ENCODE measurements at places on chromosomes 3 and 15.

- no peak for DNase-seq
Observed at GRCh38 chr3:100157685-100158084, 43.4 kb upstream of the FILIP1L start.

DNA sequence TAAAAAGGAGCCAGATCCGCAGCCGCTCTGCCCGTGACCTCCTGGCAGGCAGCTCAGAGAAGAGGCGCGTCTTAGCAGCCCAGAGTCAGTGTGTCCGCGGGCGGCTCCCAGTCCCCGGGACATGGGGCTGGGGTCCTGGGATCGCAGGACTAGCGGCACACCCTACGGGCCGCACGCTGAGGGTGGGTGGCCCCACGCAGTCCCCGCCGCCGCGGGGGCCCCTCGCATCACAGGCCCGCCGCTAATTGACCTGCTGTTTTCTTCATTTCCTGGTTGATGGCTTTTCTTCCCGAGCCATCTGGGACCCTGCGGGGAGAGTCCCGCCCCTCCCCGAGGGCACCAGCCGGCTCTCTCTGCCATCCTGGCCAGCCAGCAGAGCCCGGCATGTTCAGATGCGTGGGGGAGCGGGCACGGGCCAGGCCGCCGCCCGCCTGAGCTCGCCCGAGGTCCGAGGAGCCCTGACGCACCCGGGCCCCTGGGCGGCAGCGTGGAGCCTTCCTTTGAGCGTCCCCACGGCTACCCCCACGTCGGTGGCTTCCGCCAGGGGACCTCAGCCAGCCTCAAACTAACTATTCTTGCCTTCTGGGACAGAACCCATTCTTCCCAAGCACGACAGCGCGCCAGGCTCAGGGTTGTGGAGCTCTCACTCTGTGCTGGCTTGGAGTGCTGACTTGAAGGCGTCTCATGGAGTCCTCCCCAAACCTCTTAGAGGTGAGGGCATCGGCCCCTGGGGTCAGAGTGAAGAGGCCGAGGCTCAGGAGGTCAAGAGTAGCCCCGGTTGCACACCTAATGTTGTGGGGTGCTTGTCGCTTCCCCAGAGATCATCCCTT lies 34.6 kb upstream of the CACNA2D3 start:
- DNase-seq: no peak

- DNase-seq: no peak
Observed at GRCh38 chr3:52529376-52530333, 4.0 kb downstream of the NT5DC2 start.

GRCh38 chr15:73317651-73318462 lies 50.9 kb downstream of the HCN4 start:
- no peak for DNase-seq

DNA sequence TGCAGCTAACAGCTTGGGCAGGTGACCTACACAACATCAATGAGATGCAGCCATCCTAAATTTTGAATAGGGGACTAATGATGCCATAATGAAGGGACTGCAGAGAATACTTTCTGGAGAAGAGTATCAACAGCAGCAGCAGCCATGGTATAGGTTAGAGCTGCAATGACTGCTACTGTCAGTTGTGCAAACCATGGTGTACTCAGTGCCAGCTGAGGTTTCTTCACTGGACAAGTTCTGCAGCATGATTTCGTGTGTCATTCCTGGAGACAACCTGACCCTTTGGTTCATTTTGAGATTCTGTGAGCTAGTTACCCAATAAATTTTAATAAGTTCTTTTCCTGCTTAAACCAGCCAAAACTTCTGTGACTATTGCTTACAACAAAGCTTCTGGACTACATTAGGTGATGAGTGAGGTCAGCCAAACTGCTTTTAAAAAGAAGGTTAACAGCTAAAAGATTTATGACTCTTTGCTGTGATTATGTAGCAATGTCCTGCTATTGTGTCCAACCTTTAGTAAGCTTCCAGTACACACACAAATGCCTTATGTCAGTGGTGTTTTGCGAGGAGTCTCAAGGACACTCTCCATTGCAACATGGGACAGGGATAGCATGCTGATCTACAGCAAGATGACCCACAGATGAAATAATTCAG lies 4.8 kb upstream of the DAZL start:
- no peak for DNase-seq

- DNase-seq: no peak
Observed at GRCh38 chr3:117217760-117218316, 508.3 kb downstream of the TUSC7 start.

DNA sequence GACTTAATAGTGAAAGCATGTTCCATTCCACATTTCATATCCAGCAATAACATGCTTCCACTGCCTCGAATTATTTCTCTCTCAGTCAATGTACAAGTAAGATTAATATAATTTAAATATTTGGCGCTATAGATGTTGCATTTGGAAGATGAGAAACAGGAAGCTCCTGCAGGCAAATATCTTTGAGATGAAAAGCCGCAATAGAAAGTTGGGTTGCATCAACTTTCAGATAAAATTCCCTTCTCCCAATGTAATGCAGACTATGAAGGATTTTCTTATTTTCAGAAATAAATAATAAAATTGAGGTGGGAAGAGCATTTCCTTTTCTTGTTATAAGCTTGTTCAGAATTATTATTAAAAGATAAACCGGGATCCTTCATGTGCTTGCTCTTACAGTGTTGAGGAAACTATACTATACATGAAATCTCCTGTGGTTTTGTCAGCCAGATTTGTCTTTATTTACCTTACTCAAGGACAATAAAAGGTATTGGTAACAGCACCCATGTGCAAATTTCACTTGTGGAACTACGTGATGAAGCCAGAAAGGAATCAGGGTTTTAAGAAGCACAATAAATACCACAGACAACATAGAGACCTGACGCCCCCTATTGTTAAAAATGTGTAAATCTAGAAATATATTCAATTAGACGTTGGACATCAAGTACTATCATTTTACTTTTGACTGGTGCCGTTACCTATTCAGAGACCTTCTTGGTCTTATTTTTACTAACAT lies 307.0 kb downstream of the ARPP21 start:
- DNase-seq: peak; percentile 35

- no peak for DNase-seq
Observed at GRCh38 chr3:114207768-114208167, 28.9 kb upstream of the DRD3 start.

- DNase-seq: no peak
Observed at GRCh38 chr3:115651087-115651486, 27.8 kb downstream of the GAP43 start.

- no peak for DNase-seq
Observed at GRCh38 chr15:74387141-74387541, 19.7 kb upstream of the CYP11A1 start.

- no peak for DNase-seq
Observed at GRCh38 chr3:122908251-122908650, 113.4 kb downstream of the SLC49A4 start.

- peak; percentile 22 for DNase-seq
Observed at GRCh38 chr3:112531358-112531781, 30.4 kb downstream of the ATG3 start.

DNA sequence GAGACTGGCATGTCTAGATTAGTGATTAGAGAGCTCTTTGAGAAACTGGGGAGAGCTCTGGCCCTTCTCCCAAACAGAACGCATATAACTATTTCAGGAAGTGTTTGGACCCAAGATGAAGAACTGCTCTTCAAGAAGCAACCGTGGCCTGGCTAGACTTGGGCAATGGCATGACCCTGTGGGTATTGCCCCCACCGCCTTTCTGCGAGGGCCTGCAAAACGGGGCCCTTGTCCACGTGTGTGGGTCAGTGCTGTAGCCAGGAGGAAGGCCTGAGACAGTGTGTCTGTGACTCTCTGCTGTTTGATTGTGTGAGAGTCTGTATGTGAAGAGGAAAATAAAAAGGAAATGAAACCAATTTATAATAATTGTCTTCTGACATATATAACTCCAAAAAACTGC lies 42.5 kb downstream of the EEFSEC start:
- no peak for DNase-seq

- DNase-seq: no peak
Observed at GRCh38 chr15:100926258-100926657, 7.1 kb downstream of the LRRK1 start.

DNA sequence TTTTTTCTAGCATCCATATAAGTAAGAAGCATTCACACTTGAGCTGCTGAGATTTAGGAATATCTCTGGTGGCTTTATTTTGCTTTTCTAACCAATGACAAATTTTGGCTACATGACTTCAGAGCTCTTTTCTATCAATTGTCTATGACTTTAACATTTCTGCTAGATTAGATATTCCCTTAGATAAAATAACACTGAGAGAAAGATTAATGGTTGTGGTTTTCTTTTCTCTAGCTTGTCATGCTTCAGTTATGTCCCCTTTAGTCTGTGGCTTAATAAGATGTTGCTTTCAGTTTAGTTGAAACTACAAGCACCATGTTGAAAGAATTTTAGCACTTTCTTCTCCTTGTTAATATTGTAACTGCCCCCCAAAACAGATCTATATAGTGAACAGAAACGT lies 665.6 kb upstream of the CCDC54 start:
- peak; percentile 90 for DNase-seq

DNA sequence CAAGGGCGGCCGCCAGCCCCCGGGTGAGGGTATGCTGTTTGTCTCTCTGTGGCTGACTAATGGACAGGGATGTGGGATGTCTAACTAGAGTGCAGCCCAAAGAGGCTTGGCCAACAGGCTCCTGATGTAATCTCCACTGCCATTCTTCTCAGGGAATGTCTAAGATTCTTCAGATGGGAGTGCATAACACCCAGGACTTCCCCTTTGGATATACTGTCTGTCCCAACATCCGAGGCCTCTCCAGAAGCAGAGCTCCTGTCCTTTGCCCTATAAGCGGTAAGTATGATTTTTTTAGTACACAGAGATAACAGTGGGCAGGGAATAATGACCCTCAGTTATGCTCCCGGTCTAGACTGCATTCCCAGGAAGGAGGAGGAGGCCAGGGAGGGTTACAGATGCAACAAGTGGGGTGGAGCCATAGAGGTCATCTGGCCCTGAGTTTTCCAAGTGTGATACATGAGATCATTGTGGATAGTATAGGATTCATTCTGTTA lies 62.5 kb upstream of the SLCO2A1 start:
- DNase-seq: no peak

GRCh38 chr3:47381317-47382157 lies 716 bp downstream of the PTPN23 start:
- peak; percentile 89 for DNase-seq

GRCh38 chr15:96064351-96064756 lies 266.1 kb upstream of the NR2F2 start:
- DNase-seq: no peak

- no peak for DNase-seq
Observed at GRCh38 chr3:114405202-114405990, 111.6 kb downstream of the TIGIT start.

DNA sequence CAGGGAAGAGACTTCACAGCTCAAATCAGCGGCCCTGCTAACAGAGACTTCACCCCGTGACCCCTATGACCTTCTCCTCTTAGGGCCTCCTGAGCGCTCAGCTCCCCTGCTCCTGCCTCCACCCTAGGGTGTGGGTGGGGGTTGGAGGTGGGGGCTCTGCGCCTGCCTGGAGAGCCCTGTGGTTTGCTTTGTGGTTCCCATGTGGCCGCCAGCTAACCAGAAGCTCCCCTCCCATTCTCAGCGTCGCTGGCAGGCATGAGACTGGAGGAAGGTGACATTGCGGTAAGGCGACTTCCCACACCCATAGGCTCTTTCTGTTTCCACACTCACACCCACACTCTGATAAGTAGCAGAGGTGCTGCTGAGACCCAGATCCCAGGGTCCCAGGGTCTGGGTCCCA lies 27.6 kb downstream of the XYLB start:
- DNase-seq: no peak

- peak; percentile 59 for DNase-seq
Observed at GRCh38 chr3:27568393-27568792, 84.2 kb upstream of the SLC4A7 start.

GRCh38 chr3:163768048-163768447 lies 1310.2 kb downstream of the SI start:
- no peak for DNase-seq

- no peak for DNase-seq
Observed at GRCh38 chr3:157649511-157649910, 146.3 kb upstream of the VEPH1 start.

- no peak for DNase-seq
Observed at GRCh38 chr3:51982352-51982837, 940 bp upstream of the ACY1 start.

GRCh38 chr3:177828208-177828565 lies 630.9 kb upstream of the TBL1XR1 start:
- DNase-seq: no peak

DNA sequence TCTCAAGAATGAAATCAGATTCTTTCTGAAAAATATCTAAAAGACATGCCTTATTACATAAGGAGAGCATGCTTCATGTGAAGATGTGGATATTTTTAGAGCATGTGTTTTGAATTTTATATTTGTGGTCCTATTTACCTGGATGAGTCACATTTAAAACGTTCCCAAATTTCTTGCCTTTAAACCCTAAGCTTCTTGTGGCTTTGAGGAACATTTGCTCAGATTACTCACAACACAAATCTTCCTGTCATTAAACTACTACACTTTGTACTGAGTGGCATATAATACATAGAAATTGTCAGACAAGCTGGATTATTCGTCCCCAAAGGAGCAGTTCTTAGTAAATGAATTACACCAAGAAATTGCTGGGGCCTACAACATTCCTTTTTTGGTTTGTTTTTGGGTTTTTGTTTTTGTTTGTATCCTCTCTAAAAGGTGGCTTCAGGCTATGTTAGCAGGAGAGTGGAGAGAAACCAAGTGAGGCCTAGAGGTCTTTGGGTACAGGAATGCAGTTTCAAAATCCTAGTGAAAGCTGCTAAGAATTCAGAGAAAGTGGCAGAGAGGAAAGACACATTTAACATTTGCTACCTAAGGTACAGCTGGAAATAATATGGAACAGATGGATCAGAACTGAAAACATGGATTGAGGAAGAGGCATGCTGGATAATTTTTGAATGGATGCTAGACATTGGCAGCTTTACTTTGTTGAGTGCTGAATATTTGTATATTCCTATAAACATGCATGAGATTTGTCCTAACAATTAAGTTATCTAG lies 128.1 kb downstream of the RPL22L1 start:
- DNase-seq: peak; percentile 87

- no peak for DNase-seq
Observed at GRCh38 chr3:149114458-149114857, 15.0 kb upstream of the HPS3 start.

GRCh38 chr3:190847436-190847835 lies 15.1 kb downstream of the GMNC start:
- DNase-seq: peak; percentile 63

GRCh38 chr3:52313774-52314188 lies 2.3 kb upstream of the DNAH1 start:
- DNase-seq: no peak

DNA sequence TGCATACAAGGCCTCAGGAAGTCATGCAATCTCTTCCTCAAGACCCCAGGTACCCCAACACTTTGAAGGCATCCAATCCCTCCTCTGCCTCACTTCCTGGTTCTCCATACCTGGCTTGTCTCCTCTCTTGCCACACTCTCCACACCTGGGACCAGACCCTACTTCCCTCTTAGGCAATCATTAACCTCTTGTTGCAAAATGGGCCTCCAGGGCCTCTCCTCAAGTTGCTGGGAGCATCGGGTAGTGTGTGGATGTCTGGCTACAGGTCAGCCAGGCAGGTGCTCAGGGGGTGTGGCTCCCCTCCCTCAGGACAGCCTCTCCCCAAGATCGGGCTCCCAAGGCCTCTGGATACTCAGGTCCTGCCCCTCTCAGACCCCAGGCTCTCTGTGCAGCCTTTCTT lies 8.6 kb downstream of the PLA2G4E start:
- no peak for DNase-seq

Measured in fibroblast of skin of right biceps (primary cell).